ENCODE measurements at places on chromosomes 5 and 9. TPM values are rescaled to one million over a fixed set of nuclear protein-coding genes. Genes with fewer than 3 reads are reported as not detected.

Gene TMEM171
- total RNA-seq, result 0.47 TPM

Gene IL7R
- 1,106 TPM for total RNA-seq

Gene C5orf52
- total RNA-seq, result not detected

Gene NIM1K
- 0.76 TPM for total RNA-seq

Gene FAM221B
- not detected for total RNA-seq

Gene TAF11L5
- not detected for total RNA-seq

Gene CCDC112
- 4.8 TPM for total RNA-seq

Gene AMBP
- not detected for total RNA-seq

Gene ANKRD55
- total RNA-seq, result 19.9 TPM

Gene PCDHGC4
- total RNA-seq, result not detected

Gene PCDHGB2
- 0.40 TPM for total RNA-seq

Gene AHRR
- 13.5 TPM for total RNA-seq

DNA sequence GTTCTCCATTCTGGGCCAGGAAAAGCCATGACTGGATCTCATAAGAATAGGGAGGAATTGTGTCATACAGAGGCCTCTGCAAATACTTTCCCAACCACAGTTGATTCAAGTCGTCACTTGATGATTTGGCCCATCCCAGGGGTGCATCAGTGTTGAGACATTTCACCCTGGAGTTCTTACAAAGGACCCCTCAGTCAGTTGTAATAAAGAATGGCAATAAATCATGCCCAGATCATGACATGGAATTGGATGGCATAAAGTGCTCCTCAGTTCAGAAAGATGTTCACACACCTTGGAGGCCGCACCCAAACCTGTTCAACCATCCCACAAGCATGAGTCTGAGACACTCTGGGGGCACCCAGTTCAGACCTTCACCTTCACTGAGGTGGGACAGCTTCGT, 168.1 kb downstream of the NR3C1 start:
- no peak overlapping the region for H3K27ac ChIP-seq
- DNase-seq, result no peak
- no peaks in the 10 kb centered on the region for H3K36me3 ChIP-seq

DNA sequence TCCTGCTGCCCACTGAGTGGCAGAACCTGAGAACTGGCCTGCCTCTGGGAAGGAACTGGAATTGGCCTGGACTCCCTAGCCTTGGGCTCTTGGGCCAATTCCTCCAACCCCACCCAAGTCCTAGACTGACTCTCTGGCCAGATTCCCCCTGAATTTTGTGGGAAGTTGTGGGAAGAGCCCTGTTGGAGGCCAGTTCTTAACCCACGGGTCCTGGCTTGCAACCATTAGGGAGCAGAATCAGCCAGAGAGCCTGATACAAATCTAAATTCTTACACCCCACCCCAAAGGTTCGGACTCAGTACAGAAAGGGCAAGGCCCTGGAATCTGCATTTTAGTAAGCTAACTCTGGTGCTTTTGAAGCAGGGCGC, 125.3 kb upstream of the SLC25A48 start:
- no peaks in the 10 kb centered on the region for H3K4me1 ChIP-seq
- no peak overlapping the region for H3K27ac ChIP-seq
- H3K4me3 ChIP-seq, result no peak overlapping the region

DNA sequence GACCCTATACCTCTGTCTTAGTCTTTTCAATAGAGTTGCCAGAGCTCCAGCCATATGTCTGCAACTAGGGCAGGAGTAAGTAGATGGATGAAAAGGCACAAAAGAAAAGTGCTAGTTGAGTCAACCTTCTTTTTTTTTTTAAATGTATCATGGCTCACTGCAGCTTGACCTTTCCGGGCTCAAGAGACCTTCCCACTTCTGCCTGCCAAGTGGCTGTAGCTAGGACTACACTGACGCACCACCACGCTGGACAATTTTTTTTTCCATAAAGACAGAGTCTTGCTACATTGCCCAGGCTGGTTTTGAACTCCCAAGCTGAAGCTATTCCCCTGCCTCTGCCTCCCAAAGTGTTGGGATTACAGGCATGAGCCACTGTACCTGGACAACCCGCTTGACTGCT, 27.3 kb downstream of the FOXE1 start:
- H3K4me1 ChIP-seq, result no peaks in the 10 kb centered on the region
- DNase-seq, result no peak
- H3K27ac ChIP-seq, result no peak overlapping the region

- peaks cover 14% of the 10 kb centered on the region for H3K4me1 ChIP-seq
- H3K4me3 ChIP-seq, result no peak overlapping the region
- DNase-seq, result no peak
- H3K36me3 ChIP-seq, result peaks cover 10% of the 10 kb centered on the region
- H3K27me3 ChIP-seq, result no peaks in the 10 kb centered on the region
- no peak overlapping the region for H3K27ac ChIP-seq
Observed at GRCh38 chr5:177175336-177175735, 41.8 kb downstream of the NSD1 start.

GRCh38 chr5:169881702-169882303, 98.5 kb downstream of the INSYN2B start:
- H3K4me1 ChIP-seq, result peaks cover 3% of the 10 kb centered on the region
- H3K27ac ChIP-seq, result no peak overlapping the region
- no peak overlapping the region for H3K4me3 ChIP-seq

GRCh38 chr9:20732118-20732517, 48.1 kb downstream of the FOCAD start:
- no peaks in the 10 kb centered on the region for H3K36me3 ChIP-seq
- H3K27ac ChIP-seq, result no peak overlapping the region
- H3K4me1 ChIP-seq, result no peaks in the 10 kb centered on the region
- DNase-seq, result no peak

DNA sequence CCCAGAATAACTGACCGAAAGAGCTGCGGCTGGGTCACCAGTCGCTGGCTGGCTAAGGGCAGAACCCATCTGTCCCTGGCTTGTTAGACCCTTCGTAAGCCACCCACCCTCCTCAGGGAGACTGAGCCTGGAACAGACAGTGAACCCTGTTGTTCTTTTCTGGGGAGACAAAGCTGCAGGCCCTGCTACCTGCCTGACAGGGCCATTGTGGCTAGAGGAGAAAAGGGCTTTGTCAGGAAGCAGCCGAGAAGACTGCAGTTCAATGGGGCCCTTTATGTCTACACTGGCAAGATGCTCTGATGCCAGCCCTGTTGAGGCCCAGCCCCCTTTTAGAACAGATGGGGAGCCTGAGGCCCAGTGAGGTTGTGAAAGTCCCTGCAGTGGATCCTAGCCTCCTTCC, 3.7 kb upstream of the NIPAL4 start:
- peaks cover 4% of the 10 kb centered on the region for H3K27me3 ChIP-seq
- DNase-seq, result no peak
- H3K4me3 ChIP-seq, result no peak overlapping the region
- H3K36me3 ChIP-seq, result no peaks in the 10 kb centered on the region
- H3K4me1 ChIP-seq, result no peaks in the 10 kb centered on the region

- H3K4me1 ChIP-seq, result no peaks in the 10 kb centered on the region
- H3K27me3 ChIP-seq, result no peaks in the 10 kb centered on the region
- no peak for DNase-seq
- no peak overlapping the region for H3K4me3 ChIP-seq
Observed at GRCh38 chr5:147360816-147361215, 126.0 kb downstream of the STK32A start.

- no peak for DNase-seq
- no peak overlapping the region for H3K4me3 ChIP-seq
- no peak overlapping the region for H3K27ac ChIP-seq
- H3K4me1 ChIP-seq, result no peaks in the 10 kb centered on the region
Observed at GRCh38 chr5:43051684-43052083, 11.6 kb upstream of the ANXA2R start.

GRCh38 chr5:153523211-153523610, 32.7 kb downstream of the GRIA1 start:
- H3K36me3 ChIP-seq, result no peaks in the 10 kb centered on the region
- no peaks in the 10 kb centered on the region for H3K27me3 ChIP-seq
- no peaks in the 10 kb centered on the region for H3K4me1 ChIP-seq
- no peak for DNase-seq
- no peak overlapping the region for H3K27ac ChIP-seq

DNA sequence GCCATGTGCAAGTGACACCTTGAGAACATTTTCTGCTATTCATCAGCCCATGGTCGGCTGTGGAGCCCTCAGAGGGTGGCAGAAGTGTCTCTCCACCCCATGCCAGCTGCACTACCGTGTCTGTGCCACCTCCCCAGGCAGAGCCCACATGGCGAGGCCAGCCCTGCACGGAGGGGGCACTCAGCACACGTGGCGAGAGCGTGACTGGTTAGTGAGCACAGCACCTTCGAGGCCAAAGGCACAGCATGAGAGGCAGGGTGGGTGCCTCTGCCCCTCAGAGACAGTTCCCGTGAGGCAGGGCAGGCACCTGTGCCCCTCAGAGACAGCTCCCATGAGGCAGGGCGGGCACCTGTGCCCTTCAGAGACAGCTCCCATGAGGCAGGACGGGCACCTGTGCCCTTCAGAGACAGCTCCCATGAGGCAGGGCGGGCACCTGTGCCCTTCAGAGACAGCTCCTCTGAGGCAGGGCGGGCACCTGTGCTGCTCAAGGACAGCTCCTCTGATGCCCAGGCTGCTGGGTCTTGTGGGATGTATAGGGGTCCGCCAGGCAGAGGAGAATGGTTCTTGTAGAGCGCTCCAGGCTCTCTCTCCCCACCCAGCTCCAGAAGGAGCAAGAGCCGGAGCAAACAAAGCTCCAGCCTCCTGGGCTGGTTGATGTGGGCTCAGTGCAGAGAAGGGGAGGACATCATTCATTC, 179.8 kb upstream of the PPP1R26 start:
- no peak overlapping the region for H3K27ac ChIP-seq
- no peak for DNase-seq
- no peaks in the 10 kb centered on the region for H3K4me1 ChIP-seq
- H3K27me3 ChIP-seq, result no peaks in the 10 kb centered on the region

GRCh38 chr5:93723005-93723404, 18.4 kb downstream of the POU5F2 start:
- no peak overlapping the region for H3K27ac ChIP-seq
- H3K4me1 ChIP-seq, result no peaks in the 10 kb centered on the region
- DNase-seq, result no peak
- no peaks in the 10 kb centered on the region for H3K27me3 ChIP-seq

- H3K4me3 ChIP-seq, result no peak overlapping the region
- H3K4me1 ChIP-seq, result peaks cover 4% of the 10 kb centered on the region
- no peak for DNase-seq
- no peak overlapping the region for H3K27ac ChIP-seq
Observed at GRCh38 chr5:171454549-171454948, 35.1 kb downstream of the FGF18 start.

DNA sequence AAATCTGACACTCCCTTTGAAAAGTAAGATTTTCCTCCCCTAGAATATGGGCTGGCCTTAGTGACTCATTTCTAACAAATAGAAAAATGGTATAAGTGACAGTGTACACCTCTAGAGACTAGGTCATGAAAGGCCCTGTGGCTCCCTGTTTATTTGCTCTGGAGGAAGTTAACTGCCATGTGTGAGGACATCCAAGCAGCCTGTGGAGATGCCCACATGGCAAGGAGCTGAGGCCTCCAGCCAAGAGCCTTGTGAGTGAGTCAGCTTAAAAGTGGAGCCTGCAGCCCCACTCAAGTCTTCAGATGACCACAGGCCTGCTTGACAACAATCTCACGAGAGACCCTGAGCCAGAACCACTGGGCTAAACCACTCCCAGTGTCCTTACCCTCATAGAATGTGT, 128.1 kb upstream of the LHFPL2 start:
- peaks cover under 1% of the 10 kb centered on the region for H3K4me1 ChIP-seq
- no peaks in the 10 kb centered on the region for H3K36me3 ChIP-seq
- no peaks in the 10 kb centered on the region for H3K27me3 ChIP-seq
- DNase-seq, result no peak

- no peaks in the 10 kb centered on the region for H3K27me3 ChIP-seq
- no peaks in the 10 kb centered on the region for H3K4me1 ChIP-seq
- H3K36me3 ChIP-seq, result no peaks in the 10 kb centered on the region
- no peak overlapping the region for H3K27ac ChIP-seq
- no peak overlapping the region for H3K4me3 ChIP-seq
- no peak for DNase-seq
Observed at GRCh38 chr5:159527546-159528254, 197.4 kb upstream of the IL12B start.

DNA sequence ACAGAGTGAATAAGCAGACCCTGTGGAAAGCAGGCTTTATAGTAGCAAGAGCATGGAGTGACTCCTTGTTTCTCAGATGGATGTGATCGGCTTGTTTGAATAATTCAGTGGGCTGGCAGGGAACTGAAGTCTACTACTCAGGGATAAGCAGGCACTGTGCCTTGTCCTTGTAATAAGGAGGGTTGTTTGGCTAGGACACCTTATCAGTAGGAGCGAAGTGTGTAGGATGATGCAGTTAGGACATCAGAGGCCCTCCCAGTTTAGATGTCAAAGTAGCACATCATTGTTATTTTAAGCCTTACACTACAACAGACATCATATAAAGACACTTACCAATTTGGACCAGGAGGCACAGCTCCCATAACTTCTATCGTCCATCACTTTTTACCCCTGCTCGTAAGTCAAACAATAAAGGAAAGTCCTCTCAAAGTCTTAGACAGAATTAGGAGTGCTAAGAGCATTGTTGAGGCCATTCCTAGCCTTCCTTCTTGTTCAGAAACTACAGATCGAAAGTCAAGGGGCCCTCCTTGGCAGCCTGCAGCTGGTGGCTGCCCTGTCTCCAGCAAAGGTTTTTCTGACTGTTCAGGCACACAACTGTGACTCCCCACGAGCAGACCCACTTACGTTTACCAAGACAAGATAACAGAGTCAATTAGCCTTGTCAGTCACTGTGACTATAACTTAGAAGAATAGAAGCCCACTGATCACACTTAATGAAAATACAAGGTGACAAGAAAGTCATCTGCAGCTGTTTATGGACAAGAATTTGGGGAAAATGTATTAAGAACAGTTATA, 218.6 kb downstream of the SNX18 start:
- no peak for DNase-seq
- no peak overlapping the region for H3K27ac ChIP-seq
- no peaks in the 10 kb centered on the region for H3K27me3 ChIP-seq
- no peaks in the 10 kb centered on the region for H3K36me3 ChIP-seq

DNA sequence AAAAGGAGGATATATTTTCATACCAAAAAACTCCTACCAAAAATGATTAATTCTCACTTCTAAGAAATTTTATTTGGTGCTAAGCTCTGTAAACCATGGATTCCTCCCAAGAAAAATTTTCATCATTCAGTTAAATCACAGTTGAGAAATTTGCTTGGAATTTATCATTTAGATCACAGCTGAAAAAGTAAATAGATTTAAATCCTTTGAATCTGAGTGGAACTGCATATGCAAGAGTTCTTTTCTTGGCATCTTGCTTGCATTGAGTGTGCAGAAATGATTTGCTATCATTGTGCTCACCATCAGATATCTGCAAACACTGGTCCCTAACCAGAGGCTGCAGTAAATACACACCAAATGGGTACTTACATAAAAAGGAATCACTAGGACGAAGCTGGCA, 836.1 kb upstream of the CDH6 start:
- H3K27me3 ChIP-seq, result no peaks in the 10 kb centered on the region
- DNase-seq, result no peak
- no peak overlapping the region for H3K27ac ChIP-seq
- H3K4me3 ChIP-seq, result no peak overlapping the region

GRCh38 chr5:178673801-178674295, 47.0 kb upstream of the CLK4 start:
- no peak overlapping the region for H3K4me3 ChIP-seq
- DNase-seq, result no peak

- peaks cover 85% of the 10 kb centered on the region for H3K36me3 ChIP-seq
- H3K27me3 ChIP-seq, result no peaks in the 10 kb centered on the region
- DNase-seq, result no peak
- H3K4me3 ChIP-seq, result no peak overlapping the region
- peaks cover 35% of the 10 kb centered on the region for H3K4me1 ChIP-seq
Observed at GRCh38 chr5:179610903-179611265, 12.6 kb downstream of the HNRNPH1 start.

Measured in T-cell (primary cell).